NCI-H2227 treated with DMSO at 0.1 percent for 48 hours (cell line): ENCODE measurements at places on chromosomes 4 and X.

DNA sequence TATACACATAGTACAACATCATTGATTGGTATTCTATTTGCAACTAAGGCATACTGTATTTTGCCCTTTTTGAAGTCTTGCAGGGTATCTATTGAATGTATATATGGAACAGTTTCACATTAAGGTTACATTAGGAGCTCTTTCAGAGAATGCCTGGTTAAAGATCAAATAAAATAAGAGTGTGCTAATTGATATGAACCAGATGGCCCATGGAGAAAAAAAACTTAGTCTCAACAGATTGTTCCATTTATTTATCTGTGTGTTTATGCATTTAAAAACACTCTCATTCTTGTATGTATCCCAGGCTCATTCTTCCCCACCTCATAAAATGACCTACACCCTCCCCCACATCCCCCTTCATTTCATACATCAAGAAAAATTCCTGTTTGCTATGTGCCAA, 35.2 kb upstream of the GRIA2 start:
- no peak for DNase-seq

GRCh38 chr4:122899682-122900081, 22.7 kb downstream of the NUDT6 start:
- no peak for DNase-seq

DNA sequence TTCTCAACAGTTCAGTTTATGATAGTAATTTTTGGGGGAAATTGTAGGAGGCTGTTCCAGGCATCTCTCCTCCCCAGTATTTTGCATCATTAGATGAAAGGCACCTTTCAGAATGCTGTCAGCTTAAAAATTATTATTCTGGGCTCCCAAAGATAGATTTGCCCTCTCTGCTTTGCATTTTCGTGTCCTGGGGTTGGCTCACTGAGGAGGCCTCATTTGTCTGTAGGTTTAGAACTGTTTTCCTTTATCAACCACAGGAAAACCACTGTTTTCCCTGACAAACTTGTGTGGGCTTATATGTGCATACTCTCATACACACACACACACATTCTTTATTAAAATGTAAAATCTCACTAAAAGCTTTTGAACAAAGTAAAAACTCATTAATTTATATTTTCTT, 197.2 kb upstream of the VCX3A start:
- DNase-seq = no peak

DNA sequence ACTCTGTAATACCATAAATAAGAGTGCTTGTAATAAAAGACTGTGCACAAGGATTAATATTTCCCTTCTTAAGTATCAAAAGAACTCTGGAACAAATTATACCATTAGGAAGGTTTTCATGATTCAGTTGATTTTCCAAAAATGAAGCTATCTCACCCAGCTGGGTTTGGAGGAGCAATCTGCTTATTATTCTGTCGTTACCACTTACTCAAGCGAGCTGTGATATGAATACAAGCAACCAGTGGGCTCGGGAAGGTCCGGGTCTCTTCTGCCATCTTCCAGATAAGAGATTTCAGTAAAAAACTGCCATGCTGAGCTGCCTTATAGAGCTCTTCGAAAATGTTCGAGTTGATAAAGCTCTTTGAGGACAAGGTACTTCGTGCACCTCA, 15.3 kb downstream of the SMIM20 start:
- no peak for DNase-seq

DNA sequence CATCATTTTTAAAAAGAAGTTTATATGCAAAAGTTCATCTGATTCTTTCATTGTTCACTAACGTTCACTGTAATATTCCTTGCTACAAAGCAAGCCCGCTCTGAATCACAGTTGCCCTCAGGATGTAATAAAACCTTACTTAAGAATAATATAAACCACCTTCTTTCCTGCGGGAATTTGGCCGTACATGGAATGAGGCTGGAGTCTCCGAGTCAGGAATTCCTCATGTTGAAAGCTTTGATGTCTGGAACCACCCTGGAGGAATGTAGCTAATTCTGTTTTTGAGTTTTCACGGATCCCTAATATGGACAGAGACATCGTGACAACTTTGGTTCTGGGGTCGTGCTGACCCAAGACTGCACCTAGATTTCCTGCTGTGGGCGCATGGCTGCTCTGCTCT, 58.5 kb downstream of the CRLF2 start:
- no peak for DNase-seq
